Skin of body (tissue), 3 donors: ENCODE measurements at places on chromosomes 6 and 20. TPM values are rescaled to one million over a fixed set of nuclear protein-coding genes. Genes with fewer than 3 reads are reported as not detected.

The CST2 gene
- not detected for total RNA-seq

The CLPSL1 gene
- not detected for total RNA-seq

The C20orf144 gene
- total RNA-seq, result not detected

The SLC52A3 gene
- total RNA-seq, result 1.5 TPM

The BMP6 gene
- total RNA-seq, result 3.7 TPM

The BACH2 gene
- total RNA-seq, result 11.9 TPM

The BNIP5 gene
- total RNA-seq, result 0.10 TPM

The ISM1 gene
- total RNA-seq, result 11.2 TPM

The LAMA2 gene
- 87.4 TPM for total RNA-seq

The PI16 gene
- total RNA-seq, result 10.1 TPM

The SLC17A9 gene
- 4.7 TPM for total RNA-seq
